ENCODE measurements at places on chromosomes 1 and 21. TPM values are rescaled to one million over a fixed set of nuclear protein-coding genes. Genes with fewer than 3 reads are reported as not detected.

ISG15 gene
- total RNA-seq = 104 TPM

FCRL5 gene
- total RNA-seq = 0.54 TPM

KRTAP27-1 gene
- not detected for total RNA-seq

CORT gene
- not detected for total RNA-seq

APOBEC4 gene
- not detected for total RNA-seq

S100A9 gene
- 138 TPM for total RNA-seq

LRRC38 gene
- not detected for total RNA-seq

DIO1 gene
- not detected for total RNA-seq

FNDC10 gene
- total RNA-seq = 0.54 TPM

TNFSF18 gene
- total RNA-seq = 1.1 TPM

KCNH1 gene
- not detected for total RNA-seq

MTOR gene
- 37.5 TPM for total RNA-seq

LAX1 gene
- total RNA-seq = 0.99 TPM

LYPLAL1 gene
- total RNA-seq = 23.2 TPM

C1orf226 gene
- 3.3 TPM for total RNA-seq

HENMT1 gene
- total RNA-seq = 3.4 TPM

KRTAP10-1 gene
- total RNA-seq = not detected

CRP gene
- not detected for total RNA-seq

RGS7 gene
- total RNA-seq = not detected

AVPR1B gene
- total RNA-seq = not detected

TMEM82 gene
- total RNA-seq = not detected

HPCA gene
- total RNA-seq = not detected

GNAT2 gene
- not detected for total RNA-seq

OR2AK2 gene
- total RNA-seq = not detected

ST6GALNAC5 gene
- total RNA-seq = 7.2 TPM

DCST1 gene
- not detected for total RNA-seq

CNKSR1 gene
- total RNA-seq = 17.5 TPM

LCK gene
- 10.5 TPM for total RNA-seq

CLCN6 gene
- 27.5 TPM for total RNA-seq

PGLYRP3 gene
- not detected for total RNA-seq

AMPD1 gene
- 0.41 TPM for total RNA-seq

LEFTY1 gene
- total RNA-seq = not detected

PADI2 gene
- 0.27 TPM for total RNA-seq

S100A16 gene
- 81.1 TPM for total RNA-seq

THEM5 gene
- total RNA-seq = not detected

KCNN3 gene
- 0.95 TPM for total RNA-seq

BSND gene
- total RNA-seq = not detected

PROK1 gene
- 0.27 TPM for total RNA-seq

TSPAN1 gene
- 3.1 TPM for total RNA-seq

ANKRD65 gene
- total RNA-seq = not detected

CCDC27 gene
- not detected for total RNA-seq

CRABP2 gene
- total RNA-seq = 7.0 TPM

HTR6 gene
- not detected for total RNA-seq

ANGPTL1 gene
- 110 TPM for total RNA-seq

TFF2 gene
- total RNA-seq = 17.0 TPM

ETV3L gene
- total RNA-seq = not detected

RC3H1 gene
- total RNA-seq = 25.3 TPM

CD1E gene
- not detected for total RNA-seq

GNG12 gene
- 137 TPM for total RNA-seq

S100A3 gene
- total RNA-seq = 25.0 TPM

All from thoracic aorta (tissue), 2 donors.